Glutamatergic neuron (in vitro differentiated cells): ENCODE measurements at places on chromosomes 11 and 22. TPM values are rescaled to one million over a fixed set of nuclear protein-coding genes. Genes with fewer than 3 reads are reported as not detected.

Gene CD3G
- total RNA-seq = 0.39 TPM

Gene TIGD3
- 3.8 TPM for total RNA-seq

Gene MYO18B
- total RNA-seq = 0.25 TPM

Gene MMP3
- not detected for total RNA-seq

Gene MIOX
- 4.0 TPM for total RNA-seq

Gene GLB1L2
- total RNA-seq = 1.0 TPM

Gene TSKU
- 29.2 TPM for total RNA-seq

Gene GAL
- 37.6 TPM for total RNA-seq

Gene SHANK3
- total RNA-seq = 20.4 TPM

Gene DLG2
- 2.9 TPM for total RNA-seq

Gene SYT9
- 3.7 TPM for total RNA-seq

Gene ROBO4
- total RNA-seq = not detected

Gene ESAM
- 0.54 TPM for total RNA-seq

GRCh38 chr22:21450320-21450831 lies 16.8 kb upstream of the TMEM191C start:
- peak; percentile 41 for DNase-seq

GRCh38 chr11:67674442-67674871 lies at the start of gene ALDH3B2:
TSS of gene ALDH3B2 (minus strand) at chr11:67674623. CDS start at chr11:67666935, 7,688 bp downstream.
- no peak for DNase-seq

- no peak for DNase-seq
Observed at GRCh38 chr11:113256431-113257202, 57.8 kb upstream of the TTC12 start.

DNA sequence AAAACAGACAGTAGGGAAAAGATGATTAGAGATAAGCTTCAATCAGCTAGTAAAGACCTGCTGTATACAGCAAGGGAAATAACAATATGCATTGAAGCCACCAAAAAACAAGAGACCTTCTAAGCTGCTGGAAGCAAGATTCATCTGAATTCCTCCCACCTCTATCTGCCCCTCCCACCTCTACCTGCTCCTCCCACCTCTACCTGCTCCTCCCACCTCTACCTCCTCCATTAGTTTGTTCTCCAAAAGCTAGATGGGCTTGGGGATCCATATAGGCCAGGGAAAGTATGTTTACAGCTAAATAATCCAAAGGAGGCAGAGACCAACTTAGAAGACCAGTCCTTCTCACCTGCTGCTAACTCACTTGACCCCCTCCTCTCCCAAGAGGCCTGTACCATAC lies 33.2 kb downstream of the PAK1 start:
- DNase-seq = no peak

DNA sequence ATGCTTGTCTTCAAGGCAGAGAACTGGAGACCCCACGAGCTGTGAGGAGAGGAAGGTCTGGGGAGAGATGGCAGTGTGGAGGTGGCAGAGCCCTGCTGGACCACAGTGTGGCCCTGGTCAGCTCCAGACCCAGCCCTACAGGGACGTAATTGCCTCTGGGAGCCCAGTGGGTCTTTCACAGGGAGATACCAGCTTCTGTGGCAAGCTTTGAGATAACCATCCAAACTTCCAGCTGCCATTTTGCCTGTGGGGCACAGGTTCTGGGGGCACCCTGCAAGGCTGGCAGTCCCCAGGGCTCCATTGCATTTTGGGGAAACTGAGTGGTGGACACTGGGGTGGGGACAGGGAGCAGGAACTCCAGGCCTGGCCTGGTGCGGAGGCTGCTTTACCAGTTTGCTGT lies 10.2 kb upstream of the MPPED1 start:
- DNase-seq = no peak

GRCh38 chr22:45441138-45441537 lies 27.6 kb downstream of the RIBC2 start:
- DNase-seq = peak; percentile 71

- no peak for DNase-seq
Observed at GRCh38 chr11:19985111-19985510, 175.2 kb downstream of the DBX1 start.

DNA sequence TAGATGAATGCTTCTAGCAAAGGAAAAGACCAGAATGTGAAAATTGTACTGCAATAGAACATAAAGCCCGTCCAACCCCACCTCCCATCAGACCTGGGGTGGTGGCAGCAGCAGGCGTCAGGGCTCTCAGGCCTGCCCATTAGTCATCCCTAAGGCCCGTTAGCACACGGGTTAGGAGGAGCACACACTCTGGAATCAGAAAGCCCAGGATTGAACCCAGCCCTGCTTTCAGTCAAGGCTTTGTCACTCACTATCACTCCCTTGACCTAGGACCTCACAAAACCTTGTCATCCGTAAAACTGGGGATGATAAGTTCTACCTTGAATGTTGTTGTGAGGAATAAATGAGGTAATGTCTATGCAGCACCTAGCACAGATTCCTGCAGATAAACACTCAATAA lies 26.9 kb downstream of the MICAL3 start:
- DNase-seq = no peak

DNA sequence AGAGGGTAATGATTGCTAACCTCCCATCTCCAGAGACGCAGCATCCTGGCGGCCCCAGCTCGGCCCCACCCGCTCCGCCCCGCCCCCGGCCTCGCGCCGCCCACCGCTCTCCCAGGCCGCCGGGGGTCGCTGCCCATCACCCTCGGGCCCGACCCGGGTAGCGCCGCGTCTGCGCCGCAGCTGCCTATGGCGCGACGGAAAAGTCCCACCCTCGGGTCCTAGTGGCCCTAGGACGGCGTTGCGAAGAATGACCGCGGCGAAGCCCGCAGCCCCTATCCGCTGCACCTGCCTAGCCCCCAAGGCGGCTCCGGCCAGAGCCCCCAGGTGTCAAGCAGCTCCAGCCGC lies 457 bp downstream of the CPSF7 start:
- DNase-seq = peak; percentile 93

GRCh38 chr11:43947003-43947500 lies 4.6 kb downstream of the C11orf96 start:
- DNase-seq = no peak

- no peak for DNase-seq
Observed at GRCh38 chr22:46537225-46537945, at the start of gene CELSR1. TSS of gene CELSR1 (minus strand) at chr22:46537620. CDS start at chr22:46537170, 450 bp downstream.

- no peak for DNase-seq
Observed at GRCh38 chr22:26087816-26088215, 81.4 kb upstream of the SEZ6L start.

DNA sequence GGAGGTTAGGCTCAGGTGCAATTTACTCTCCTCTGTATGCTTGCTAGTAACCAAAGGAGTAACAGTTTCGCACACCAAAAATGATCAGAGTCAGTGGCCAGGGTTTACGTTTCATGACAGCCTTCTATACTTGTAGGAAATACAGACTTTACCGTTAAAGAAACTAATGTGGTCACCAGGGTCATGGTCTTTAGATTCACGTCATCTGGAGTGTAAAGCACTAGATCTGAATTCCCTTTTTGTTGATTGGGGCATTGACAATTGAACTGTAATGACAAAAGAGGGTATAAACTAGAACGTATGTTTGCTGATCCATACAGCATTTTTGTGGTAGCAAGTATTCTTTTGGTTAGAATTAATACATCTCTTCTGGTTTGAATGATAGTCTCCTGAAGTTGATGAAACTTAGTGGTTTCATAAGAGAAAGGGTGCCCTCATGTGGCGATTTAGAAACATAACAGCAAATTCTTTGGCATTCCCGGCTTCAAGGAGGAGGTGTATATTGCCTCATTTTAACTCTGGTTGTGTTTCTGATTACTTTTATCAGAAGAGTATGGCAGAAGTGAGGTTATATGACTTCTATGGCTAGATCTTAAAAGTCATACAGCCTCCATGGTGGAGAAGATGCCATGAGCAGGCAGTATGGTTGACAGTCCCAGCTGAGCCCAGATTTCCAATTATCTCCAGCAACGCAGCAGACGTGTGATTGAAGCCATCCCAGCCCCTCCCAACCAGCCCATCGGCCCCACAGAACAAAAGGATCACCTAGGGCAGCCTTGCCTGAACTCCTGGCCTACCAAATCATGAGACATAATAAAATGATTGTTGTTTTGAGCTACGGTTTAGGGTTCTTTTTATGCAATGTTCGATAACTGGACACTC lies 35.1 kb downstream of the MMP7 start:
- no peak for DNase-seq

DNA sequence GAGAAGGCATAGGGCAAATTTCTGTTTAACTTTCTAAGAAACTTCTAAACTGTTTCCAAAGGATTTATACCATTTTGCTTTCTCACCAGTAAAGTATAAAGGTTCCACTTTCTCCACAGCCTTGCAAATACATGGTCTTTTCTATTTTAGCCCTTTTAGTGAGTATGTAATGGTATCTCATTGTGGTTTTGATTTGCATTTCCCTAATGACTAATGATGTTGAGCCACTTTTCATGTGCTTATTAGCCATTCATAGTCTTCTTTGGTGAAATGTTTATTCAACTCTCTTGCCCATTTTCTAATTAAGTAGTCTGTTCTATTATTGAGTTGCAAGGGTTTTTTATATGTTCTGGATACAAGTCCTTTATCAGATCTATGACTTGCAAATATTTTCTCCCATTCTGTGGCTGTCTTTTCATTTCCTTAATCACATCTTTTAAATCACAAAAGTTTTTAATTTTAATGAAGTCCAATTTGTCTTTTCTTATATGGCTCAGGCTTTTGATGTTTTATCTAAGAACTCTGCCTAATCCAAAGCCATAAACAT lies 83.8 kb upstream of the KCNQ1OT1 start:
- no peak for DNase-seq

DNA sequence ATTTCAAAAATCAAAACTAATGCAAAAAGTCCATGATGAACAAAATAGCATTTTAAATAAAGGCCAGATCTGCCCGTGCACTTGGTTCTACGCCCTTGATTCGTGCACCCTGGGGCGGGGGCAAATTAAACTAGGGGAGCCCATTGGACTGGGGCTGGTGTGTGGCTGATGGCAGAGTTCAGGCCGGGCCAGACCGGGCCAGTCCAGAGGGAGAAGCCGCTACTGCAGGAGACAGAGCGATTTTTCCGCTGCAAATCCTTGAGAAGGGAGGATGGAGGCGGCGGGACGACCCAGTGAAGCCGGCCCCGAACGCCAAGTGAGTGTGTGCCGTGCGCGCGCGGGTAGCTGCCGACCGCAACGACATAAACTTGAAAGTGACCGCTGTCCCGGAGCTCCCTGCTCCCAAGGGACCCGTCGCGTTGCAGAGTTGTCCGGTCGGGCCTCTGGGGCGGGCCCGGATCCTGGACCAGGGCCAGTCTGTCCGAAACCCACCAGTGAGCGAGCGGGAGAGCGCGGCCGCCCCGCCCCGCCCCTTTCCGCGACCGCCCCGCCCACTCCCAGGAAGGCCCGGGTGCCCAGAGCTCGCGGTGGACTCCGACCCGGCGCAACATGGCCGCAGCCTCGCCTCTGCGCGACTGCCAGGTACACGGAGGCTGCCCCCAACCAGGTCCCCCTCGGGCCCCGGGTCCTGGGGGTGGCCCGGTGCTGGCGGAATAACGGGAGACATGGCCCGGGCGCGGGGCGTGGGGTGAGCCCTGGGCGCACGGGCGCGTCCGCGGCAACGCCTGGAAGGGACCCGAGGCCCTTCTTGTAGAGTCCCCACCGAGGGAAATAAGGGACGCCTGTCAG lies at the start of gene TTC38:
TSS of gene TTC38 (plus strand) at position 578 of the 849 bp plus-strand sequence. CDS start at position 610, 32 bp downstream.
- DNase-seq = peak; percentile 69

GRCh38 chr22:48425091-48425506 lies 1402.6 kb downstream of the BRD1 start:
- no peak for DNase-seq

DNA sequence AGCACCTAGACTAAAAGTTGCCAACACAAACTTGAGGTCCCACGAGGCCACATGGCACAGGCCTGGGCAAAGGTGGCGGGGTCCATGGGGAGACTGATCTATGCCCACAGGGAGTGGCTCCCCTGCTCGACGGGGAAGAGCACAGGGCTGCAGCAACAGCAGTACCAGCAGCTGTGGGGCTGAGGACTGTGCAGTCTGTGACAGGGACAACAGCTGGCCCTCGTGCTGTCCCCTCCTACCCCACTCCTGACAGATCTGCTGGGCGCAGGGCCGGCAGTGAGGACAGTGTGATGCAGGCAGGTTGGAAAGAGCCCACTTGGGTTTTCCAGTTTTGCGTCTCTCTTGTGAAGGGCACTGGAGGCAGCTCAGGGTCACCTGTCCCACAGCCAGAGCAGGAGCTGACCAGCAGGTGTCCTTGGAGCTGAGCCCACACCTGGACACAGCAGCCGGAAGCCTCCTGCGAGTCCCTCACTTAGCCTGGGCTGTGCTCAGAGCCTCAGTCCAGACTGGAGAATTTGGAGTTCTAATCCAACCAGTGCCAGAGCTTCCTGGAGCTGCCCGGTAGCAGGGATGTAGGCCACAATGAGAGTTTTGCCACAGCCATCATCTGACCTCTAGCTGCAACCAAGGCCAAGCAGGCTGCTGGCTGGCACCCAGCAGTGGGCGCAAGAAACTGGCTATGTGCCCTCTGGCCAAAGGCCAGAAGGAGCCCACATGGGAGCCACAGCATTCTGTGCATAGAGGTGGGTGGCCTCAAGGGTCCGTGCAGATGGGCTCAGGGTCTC lies 3.6 kb upstream of the GAS2L1 start:
- no peak for DNase-seq

GRCh38 chr11:71252770-71253730 lies 673 bp upstream of the SHANK2 start:
- no peak for DNase-seq

- DNase-seq = no peak
Observed at GRCh38 chr22:20808844-20809243, 34.9 kb downstream of the SERPIND1 start.

DNA sequence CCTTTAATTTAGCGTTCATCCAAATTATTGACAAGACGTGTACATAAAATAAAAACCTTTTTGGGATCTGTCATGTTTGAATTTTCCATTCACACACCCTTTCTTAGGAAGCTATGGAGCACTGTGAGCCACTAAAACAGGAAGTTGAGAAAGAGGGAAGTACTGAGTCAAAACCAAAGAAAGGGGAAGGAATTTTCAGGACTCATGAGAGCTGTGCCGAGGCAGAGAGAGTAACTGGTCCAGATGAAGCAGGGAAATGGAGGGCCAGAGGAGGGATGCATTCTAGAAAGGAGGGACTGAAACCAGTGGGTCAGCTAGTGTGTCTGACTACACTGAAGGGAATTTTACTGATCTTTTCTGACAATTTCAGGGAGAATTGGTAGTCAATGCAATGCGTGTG lies 24.9 kb downstream of the APLP2 start:
- no peak for DNase-seq

DNA sequence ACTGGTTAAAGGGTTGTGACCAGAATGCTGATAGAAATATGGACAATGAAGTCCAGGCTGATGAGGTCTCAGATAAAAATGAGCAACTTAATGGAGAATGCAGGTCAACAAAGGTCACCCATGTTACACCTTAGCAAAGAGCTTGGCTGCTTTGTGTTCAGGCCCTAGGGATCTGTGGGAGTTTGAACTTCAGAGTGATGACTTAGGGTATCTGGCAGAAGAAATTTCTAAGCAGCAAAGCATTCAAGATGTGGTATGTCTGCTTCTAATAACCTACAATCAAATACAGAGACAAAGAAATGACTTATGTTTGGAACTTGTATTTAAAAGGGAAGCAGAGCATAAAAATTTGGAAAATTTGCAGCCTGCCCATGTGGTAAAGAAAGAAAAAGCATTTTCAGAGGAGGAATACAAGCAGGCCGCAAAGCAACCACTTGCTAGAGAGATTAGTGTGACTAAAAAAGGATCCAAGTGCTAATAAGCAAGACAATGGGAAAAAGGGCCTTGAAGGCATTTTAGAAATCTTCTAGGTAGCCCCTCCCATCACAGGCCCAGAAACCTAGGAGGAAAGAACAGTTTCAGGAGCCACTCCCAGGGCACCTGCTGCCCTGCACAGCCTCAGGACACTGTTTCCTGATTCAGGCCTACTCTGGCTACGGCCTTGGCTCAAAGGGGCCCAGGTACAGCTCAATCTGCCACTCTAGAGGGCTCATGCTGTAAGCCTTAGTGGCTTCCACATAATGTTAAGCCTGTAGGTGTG lies 41.3 kb downstream of the TNKS1BP1 start:
- no peak for DNase-seq

- peak; percentile 20 for DNase-seq
Observed at GRCh38 chr11:1205121-1205986, 17.5 kb upstream of the MUC5B start.
